Caudate nucleus (tissue), 63 donors: ENCODE measurements at places on chromosomes 5 and 9.

- DNase-seq = no peak
Observed at GRCh38 chr5:168578538-168579487, at the start of gene PANK3. PANK3 (minus strand) TSS chr5:168579368; CDS start chr5:168579283, 85 bp downstream.

- no peak for DNase-seq
Observed at GRCh38 chr5:139468421-139468931, 2.3 kb upstream of the SMIM33 start.

- DNase-seq = no peak
Observed at GRCh38 chr5:58871648-58872242, 288.9 kb downstream of the RAB3C start.

GRCh38 chr9:25442526-25442925 lies 235.7 kb downstream of the TUSC1 start:
- no peak for DNase-seq

DNA sequence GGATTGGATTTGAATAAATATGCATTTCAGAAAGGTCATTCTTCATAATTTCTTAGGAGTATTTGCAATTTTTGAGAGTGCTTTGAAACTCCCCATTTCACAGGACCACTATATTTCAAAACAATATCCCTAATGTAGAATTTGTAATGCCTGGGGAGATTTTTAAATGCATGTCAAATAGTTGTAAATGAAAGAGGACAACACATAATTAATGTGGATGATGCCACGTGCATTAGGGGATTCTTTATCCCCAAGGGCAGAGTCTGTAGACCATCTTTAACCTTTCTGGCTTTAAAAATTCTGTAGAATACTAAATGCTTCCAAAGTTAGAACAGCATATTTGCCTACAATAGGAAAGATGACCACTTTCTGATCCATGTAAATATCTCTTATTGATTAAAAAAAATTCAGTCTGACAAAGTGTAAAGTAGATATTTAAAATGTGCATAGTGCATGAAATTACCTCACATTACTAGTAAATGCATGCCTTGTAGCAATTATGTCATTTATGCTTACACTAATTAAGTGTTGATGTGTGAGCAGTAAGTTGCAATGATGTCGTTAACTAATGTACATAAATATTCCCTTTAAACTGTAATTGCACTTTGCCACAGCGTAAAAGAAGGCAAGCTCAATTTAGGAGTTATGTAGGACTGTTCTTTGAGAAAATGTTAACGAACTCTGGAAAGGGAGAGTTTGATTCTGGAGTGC lies 416.1 kb downstream of the PSAT1 start:
- DNase-seq = no peak
